ENCODE measurements at places on chromosomes 3 and 15.

DNA sequence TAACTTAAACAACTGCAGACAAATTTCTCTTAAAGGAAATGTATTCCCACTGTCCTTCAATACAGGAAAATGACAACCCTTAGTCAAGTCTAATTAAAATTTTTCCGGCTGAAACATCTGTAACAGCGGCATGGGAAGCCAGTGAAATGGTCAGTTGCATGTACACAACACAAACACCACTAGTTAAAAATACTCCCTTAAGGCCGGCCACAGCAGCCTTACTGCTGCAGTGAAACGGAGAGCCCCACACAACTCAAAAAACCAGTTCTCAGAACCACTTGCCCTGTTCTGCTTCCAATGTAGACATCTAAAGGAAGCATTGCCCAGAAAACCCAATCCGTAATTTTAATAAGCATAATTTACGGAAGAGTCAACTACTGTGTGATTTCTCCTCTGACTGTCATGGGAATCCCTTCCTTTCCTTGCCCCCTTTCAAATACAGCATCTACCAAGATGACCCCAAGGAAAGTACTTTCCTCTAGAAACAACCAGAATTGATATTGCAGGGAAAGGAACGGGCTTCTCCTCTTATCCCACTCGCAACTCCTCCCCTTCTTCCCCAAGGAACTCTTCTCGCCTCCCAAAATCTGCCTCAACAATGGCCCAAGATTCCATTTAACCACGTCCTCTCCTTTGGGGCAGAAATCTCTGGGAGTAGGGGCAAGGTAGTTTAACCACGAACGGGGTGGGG, 1.6 kb downstream of the FBN1 start:
- no peak for DNase-seq

DNA sequence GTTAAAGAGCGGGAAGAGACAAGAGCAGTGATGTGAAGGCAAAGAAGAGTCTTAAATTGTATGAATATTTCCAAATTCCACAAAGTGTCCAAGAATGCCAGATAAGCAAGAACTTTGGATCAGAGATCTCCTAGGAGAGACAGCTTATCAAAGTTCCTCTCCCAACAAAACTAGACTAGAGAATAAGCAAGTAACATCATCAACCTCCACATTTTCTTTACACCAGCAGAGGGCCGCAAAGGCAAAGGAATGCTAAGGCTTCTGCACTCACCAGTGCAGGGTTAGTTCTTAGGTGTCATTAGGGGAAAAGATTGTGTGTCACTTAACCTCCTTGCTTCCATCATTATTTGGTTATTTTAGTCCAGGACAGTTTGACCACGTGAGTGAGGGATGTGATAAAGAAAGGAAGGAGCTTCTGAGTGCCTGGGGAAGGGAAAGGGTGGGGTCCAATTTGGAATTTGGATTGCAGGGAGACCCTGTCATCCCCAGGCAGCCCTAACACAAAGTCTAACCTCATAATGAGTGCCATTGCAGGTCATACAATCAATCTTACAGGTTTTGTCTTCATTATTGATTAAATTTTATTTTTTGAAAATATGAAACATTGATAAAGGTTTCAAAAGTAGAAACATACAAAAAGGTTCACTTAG, 7.5 kb upstream of the CMTM6 start:
- DNase-seq, result peak; percentile 47

- DNase-seq, result no peak
Observed at GRCh38 chr3:185460719-185461350, 38.0 kb downstream of the TMEM41A start.

- DNase-seq, result no peak
Observed at GRCh38 chr3:126895178-126896066, 87.5 kb upstream of the PLXNA1 start.

GRCh38 chr15:71444866-71445590, 329.8 kb downstream of the THSD4 start:
- DNase-seq, result no peak

DNA sequence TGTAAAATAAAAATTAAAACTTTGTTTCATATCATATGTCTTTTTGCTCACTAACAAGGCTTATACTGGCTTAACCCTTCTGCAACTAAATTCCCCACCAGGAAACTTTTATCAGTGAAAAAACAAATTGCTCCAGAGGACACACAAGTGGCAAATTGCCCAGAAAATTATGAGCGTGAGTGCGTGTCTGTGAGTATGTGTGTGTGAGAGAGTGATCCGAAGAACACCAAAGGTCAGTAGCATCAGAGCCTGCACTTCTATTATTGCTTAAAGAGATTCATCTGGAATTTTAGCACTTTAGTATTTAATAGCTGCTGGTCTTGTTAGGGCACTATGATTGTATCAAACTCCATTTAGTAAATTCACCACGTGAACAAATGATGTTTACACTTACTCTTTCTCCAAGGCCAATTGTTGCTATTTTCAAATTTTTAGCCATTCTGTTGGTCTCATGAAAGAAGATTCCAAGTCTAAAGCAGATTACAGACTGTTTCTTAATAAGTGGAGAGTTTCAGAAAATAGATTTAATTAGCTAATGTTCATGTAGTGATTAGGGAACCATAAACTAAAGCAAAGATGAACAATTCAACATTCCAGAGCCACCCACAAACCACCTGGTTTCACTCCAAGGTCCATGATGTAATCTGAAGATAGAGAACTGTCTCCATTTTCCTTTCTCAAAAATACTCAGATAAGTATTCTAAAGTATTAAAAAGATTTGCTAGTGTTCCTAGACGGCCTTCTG, 91.1 kb upstream of the IL12A start:
- DNase-seq, result no peak
